ENCODE measurements at places on chromosomes 2 and 18. TPM values are rescaled to one million over a fixed set of nuclear protein-coding genes. Genes with fewer than 3 reads are reported as not detected.

CEP76 gene
- 13.1 TPM for total RNA-seq

MAP4K3 gene
- total RNA-seq: 18.1 TPM

DNA sequence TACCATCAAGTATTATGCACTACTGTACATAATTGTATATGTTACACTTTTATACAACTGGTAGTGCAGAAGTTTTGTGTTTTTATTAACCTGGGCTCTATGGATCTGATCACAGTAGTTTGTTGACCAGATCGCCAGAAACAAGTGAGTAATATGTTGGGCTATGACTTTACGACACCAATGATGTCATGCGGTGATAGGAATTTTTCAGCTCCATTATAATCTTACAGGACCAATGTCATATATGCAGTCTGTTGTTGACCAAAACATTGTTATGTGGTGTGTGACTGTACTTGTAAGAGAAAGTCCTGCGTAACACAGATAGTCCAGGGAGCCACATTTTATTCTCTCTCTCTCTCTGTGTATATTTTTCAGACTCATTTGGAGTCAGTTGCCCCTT lies 4.5 kb upstream of the ACOXL start:
- DNase-seq: no peak

DNA sequence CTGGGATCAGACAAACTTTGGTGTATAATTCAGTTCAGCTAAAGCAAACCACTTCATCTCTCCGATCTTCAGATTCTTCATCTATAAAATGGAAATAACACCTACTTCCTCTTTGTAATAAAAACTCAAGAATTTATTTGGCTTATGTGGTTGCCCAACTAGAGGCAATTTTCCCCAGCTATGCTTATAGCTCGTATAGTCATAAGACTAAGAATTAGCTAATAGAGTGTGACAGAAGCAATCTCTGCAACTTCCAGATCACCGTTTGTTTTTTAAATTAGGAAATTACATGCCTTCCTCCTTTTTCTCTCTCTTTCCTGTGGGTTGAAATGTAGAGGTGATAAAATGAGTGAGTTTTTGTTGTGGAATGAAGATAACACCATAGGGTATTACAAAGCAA lies 35.3 kb upstream of the KCNF1 start:
- DNase-seq: no peak

DNA sequence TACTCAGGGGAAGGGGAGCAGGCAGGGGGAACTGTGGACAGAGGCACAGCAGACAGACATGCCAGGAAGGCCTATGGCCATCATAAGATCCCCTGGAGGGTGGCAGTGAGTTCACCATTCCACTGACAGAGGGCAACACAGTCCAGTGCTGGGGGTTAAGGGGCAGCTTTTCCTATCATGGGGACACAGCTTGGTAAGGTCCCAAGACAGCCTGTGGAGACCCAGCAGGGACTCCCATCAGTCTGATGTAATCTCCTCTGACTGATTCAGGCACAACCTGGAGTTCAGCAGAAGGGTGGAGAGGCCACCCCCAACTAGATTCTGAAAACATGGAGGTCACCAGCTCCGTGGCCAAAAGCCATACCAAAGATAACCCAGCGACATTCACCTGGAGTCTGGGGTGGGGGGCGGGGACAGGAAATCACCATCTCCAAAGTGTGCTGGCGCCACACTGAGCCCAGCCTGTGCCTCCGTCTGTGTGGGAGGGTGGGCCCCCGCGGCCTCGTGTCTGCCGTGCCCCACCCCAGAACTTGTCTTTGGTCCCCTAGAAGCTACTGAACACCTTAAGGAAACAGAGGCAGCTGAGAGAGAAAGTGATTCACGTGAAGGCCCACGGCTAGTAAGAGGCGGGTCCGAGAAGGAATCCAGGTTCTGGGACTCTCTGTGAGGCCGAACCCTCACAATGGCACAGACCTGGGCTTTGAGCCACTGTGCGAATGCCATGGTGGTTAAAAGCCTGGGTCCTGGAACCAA lies 28.6 kb downstream of the DNMT3A start:
- peak; percentile 15 for DNase-seq

- DNase-seq: peak; percentile 27
These were observed 32.4 kb upstream of the VIT start for GRCh38 chr2:36663851-36664695.

DNA sequence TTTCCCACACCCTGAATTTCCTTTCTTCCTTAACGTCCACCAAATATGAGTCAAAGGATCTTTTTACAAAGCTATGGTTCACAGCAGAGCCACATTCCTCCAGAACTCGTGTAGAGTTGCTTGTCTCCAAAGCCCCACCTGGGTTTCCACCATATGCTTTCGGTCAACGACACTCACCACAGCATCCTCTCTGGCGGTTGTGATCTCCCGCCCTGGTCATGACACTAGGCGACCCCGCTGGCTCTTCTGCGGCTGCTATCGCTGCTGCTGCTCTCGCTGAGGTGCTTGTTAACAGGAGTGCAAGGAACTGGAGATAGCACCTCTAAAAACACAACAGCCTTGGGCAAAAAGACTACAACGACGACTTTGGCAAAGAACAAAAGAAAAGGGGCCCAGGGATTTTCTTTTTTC lies 340 bp downstream of the SLC40A1 start:
- peak; percentile 43 for DNase-seq

- DNase-seq: no peak
These were observed 100.1 kb upstream of the RNF152 start for GRCh38 chr18:61992923-61993322.

- DNase-seq: no peak
These were observed 130.1 kb upstream of the COPS8 start for GRCh38 chr2:236955521-236956030.

- no peak for DNase-seq
These were observed 29.6 kb upstream of the ATL2 start for GRCh38 chr2:38406597-38407110.

DNA sequence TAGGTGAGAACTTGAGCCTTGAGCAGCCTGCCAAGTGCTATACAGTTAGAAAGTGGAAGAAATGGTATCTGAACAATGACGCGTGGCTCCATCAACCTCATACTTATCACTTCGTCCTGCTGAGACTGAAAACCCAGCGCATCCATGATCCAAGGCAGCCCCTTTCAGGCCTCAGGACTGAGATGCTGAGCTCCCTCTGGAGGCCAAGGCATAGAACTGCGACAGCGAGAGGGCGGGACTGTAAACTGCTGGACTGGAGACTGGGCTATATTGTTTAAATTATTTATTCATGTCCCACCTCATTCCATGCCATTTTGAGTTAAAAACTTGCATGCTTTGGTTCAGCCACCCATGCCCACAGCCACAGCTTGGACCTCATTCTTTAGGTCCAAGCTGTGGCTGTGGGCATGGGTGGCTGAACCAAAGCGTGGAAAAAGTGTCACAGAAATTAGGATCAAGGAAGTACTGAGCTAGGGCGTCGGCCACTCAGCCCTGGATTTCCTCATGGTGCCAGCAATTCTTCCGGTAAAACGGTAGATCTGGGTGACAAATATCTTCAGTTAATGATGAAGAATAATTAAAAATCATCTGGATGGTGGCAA lies 195.5 kb downstream of the L3MBTL4 start:
- no peak for DNase-seq

DNA sequence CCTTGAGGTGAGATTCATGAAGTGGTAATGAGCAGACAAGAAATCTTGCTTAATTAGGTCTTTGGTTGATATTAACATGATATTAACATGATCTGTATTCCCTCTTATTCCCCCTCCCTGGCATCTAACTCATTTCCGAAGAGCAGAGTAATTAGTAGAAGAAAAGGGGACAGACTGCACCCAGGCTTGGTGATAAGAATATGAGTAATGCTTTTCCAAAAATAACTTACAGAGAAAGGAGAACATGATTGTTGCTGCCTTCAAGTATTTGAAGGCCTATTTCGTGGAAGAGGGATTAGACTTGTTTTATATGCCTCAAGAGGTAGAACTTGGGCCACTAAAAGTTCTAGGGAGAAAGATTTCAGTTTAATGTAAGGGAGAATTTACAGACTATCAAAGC lies 130.6 kb upstream of the ATP5MC3 start:
- no peak for DNase-seq

DNA sequence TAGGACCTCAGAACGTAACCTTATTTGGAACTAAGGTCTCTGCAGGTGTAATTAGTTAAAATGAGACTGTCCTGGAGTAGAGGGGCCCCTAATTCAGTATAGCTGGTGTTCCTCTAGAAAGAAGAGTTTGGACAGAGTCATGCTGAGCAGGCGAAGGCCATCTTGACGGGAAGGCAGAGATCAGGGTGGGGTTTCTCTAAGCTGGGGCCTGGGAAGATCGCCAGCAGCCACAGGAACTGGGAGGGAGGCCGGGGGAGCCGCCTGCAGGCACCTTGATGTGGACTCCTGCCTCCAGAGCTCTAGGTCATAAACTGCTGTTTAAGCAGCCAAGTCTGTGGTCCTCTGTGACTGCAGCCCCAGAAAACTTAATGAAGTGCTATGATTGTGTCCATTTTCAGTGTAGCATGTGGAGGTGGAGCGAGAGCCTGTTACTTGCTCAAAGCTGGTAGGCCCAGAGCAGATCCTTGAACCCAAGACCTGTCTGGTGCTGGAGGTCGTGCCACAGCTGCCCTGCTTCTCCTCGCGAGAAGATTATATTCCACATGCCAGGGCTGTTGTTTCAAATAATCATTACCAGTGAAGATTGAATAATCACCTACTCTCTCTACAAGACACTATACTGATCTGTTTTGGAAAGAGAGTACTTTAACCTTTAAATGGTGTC lies 105.7 kb downstream of the TPO start:
- no peak for DNase-seq
